Endothelial cell of umbilical vein (primary cell): ENCODE measurements at places on chromosomes 6 and 20. TPM values are rescaled to one million over a fixed set of nuclear protein-coding genes. Genes with fewer than 3 reads are reported as not detected.
A peak's percentile ranks its signal among the peaks of the same experiment; 100 is the strongest.

- no peak overlapping the region for H3K4me3 ChIP-seq
- no peaks in the 10 kb centered on the region for H3K27me3 ChIP-seq
- peak overlapping the region; percentile 0 for H3K27ac ChIP-seq
- peaks cover 6% of the 10 kb centered on the region for H3K4me1 ChIP-seq
Measured at GRCh38 chr6:3355358-3356055, 96.8 kb downstream of the PSMG4 start.

GRCh38 chr6:37710616-37711015 is 12.9 kb upstream of the MDGA1 start:
- H3K36me3 ChIP-seq, result no peaks in the 10 kb centered on the region
- DNase-seq, result no peak
- no peak overlapping the region for H3K27ac ChIP-seq
- H3K4me1 ChIP-seq, result no peaks in the 10 kb centered on the region
- H3K27me3 ChIP-seq, result no peaks in the 10 kb centered on the region

VPS52 gene
- total RNA-seq, result 43.8 and 49.2 TPM in 2 replicates

DNA sequence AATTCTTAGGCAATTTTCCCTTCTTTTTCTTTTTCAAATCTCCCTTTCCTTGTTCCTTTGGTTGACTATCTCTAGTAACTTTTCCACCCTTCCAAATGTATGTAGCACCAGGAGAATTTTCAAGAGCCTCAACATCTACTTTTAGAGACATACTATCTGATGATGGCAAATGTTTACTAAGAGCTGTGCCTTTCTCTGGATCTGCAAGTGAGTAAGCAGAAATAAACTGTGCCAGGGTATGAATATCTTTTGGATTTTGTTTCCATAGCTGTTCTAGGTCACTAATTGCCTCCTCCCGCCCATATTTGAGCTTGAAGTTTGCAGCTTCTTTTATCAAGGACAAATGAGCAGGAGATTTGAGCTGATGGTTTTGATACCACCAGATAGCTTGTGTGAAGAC is 69.5 kb downstream of the GTF2H5 start:
- H3K4me1 ChIP-seq, result peaks cover 13% of the 10 kb centered on the region
- H3K4me3 ChIP-seq, result no peak overlapping the region
- H3K27me3 ChIP-seq, result no peaks in the 10 kb centered on the region
- DNase-seq, result no peak
- H3K27ac ChIP-seq, result no peak overlapping the region
- no peaks in the 10 kb centered on the region for H3K36me3 ChIP-seq

C20orf202 gene
- total RNA-seq, result not detected in 2 replicates

ZC2HC1B gene
- total RNA-seq, result not detected in 2 replicates
